Midbrain (tissue), 1 donor: ENCODE measurements at places on chromosomes 11 and 22.
A peak's percentile ranks its signal among the peaks of the same experiment; 100 is the strongest.

- DNase-seq, result no peak
Observed at GRCh38 chr11:130096823-130097222, 27.1 kb downstream of the APLP2 start.

DNA sequence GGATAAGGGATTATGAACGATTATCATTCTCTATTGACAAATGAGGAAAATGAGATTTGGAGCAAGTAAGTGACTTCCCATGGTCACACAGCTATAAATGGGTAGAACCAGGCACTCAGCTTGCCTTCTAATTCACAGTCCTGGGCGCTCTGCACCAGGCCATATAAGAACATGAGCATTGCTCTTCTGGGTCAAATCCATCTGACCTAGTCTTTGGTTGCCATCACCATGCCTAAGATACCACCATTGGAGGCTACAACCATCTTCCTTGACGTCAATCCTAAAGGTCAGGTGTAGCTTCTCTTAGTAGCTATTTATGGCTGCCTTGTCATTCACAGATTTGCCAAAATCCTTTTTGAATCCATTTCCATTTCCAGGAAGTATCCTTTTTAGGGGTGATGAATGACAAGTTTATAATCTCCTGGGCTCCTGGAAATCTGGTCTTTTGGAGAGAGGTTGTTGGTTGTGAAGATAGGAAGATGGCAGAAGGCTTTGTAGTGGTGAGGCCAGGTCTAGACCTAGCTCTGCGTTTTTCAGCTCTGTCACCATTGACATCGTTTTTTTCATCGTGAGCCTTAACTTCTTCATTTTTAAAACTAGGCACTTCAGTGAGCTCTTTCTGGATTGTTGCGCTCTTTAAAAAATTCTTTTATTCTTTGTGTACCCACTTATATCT, 11.1 kb downstream of the ZBTB16 start:
- DNase-seq, result no peak

GRCh38 chr11:61447601-61448551, 18.0 kb downstream of the SDHAF2 start:
- no peak for DNase-seq

DNA sequence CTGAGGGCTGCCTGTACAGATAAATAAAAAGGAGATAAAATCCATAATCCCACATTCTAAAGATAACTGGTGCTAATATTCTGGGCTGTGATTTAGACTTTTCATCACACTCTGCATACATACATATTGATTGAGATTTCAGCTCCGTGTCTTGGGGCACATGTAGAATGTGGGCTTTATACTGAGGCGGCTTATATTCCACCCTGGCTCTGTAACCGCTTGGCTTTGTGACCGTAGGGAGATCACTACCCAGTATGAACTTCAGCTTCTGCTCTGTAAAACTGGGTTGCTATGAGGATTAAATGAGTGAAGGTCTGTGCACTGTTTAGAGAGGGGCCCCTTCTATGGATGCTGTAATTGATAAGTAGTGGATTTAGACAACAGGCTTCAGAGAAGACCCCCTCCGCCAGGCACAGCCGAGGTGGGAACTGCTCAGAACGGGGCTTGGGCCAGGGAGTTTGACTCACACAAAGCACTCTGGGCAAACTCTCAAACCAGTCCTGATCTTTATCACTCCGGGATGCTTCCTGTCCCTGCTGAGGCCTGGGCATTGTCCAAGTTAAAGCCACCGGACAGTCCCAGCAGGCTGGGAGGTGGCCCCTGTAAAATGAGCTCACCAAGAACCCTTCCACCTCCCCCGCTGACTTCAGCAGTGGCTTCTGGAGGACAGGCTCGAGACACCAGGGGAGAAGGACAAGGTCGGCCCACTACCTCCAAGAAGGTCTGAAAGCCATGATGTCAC, 17.2 kb downstream of the KIAA1671 start:
- DNase-seq, result no peak

DNA sequence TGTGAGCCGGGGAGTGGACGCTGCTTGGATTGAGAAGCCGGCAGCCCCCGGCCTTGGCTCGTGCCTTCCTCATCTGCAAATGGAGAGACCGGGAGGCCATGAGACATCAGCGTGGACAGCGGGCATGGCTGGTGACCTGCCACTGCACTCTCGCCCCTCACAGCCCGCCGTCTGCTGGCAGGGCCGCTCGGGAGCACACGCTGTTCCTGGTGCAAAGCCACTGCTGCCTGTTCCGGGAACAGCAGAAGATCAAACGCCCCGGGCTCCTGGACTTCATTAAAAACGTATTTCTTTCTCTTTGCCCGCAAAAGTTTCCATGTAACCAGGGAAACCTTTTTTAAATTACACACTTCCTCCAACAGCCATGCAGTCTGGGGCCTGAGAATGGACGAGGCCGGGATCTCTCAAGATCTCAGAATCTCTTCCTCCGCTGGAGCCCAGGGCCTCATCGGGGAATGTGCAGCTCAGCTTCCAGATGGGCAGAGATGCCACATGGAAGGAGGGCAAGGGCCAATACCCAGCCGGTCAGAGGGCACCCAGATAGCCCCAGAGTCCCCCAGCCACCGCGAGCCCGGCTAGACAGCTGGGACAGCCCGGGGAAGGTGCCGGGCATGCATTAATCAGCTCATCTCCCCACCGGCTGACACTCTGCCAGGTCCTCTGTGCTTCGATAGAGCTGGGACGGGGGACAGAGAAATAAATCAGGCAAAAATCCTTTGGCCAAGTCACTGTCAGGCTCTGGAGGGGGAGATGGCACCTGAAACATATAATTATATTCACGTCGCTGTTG, 62.8 kb upstream of the PRR5 start:
- DNase-seq, result peak; percentile 36

DNA sequence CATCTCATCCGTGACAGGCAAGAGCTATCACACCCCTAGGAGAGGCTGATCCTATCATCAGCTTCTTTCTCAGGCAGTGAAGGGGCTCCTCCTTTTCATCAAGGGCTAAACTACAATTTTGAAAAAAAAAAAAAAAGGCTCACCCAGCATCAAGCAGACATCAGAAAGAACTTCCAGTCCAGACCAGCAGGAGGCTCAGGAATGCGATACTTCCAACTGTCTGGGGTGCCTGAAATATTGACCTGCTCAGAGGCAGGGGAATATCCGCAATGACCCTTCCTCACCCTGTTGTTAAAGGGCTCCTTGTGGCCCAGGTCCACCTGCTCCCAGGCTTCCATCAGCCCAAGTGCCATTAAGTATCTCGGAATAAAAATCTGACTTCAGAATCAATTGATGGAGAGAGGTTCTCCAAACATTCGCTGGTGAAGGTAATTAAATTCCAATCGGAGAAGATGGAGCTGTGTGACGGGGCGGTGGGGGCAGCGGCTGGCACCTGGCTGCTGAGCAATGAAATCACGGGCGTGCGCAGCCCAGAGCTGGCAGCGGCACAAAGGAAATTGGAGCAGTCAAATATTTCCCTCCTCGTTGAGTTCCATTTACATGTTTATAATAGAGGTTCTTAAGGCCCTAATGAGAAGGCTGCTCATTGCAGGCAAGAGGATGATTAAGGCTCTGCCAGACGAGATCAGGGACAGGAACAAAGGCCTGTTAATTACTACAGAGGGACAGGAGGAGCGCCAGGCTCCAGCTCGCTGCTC, 69.0 kb upstream of the THY1 start:
- no peak for DNase-seq

GRCh38 chr11:131724436-131724975, 354.1 kb downstream of the NTM start:
- no peak for DNase-seq

DNA sequence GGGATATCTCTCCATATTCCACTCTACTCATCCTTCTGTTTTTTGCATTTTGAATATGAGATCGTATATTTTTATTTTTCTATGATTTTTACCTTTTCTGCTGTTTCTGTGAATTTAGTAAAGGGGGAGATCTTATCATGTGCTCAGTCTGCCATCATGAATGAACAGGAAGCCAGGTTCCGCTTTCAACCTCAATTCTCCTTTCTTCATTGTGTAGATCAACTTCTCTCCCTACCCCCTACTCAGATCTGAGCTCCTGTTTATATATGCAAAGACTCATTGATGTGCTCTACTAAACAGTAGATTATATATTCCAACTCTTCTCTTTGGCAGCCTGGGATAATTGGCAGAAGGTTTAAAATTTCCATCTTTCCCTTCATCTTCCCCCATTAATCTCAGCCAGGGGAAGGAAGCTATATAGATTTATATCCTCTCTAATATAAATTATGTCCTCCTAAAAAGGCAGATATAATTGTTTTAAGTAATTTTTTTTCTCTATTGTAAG, 336.7 kb upstream of the PLET1 start:
- no peak for DNase-seq

- no peak for DNase-seq
Observed at GRCh38 chr11:120695939-120696338, 184.4 kb downstream of the GRIK4 start.

- no peak for DNase-seq
Observed at GRCh38 chr11:8138526-8138925, 30.3 kb downstream of the RIC3 start.

DNA sequence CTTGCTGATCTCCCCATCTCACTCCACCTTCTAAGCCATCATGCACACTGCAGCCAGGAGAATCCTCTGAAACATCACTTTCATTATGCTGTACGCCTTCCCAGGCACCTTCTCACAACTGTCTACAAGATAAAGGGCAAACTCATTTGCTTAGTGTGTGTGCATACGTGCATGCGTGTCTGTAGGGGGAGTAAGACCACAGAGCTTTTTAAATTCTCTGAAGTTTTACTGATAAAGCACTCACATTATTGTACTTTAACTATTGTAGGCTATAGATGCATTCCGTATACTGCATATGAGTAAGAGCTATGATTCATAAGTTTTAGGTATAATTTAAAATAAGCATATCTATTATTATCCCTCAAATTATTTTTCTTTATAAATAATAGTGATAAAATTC, 15.3 kb upstream of the ANKK1 start:
- DNase-seq, result no peak

- DNase-seq, result no peak
Observed at GRCh38 chr11:123608945-123609344, 45.5 kb downstream of the SCN3B start.

DNA sequence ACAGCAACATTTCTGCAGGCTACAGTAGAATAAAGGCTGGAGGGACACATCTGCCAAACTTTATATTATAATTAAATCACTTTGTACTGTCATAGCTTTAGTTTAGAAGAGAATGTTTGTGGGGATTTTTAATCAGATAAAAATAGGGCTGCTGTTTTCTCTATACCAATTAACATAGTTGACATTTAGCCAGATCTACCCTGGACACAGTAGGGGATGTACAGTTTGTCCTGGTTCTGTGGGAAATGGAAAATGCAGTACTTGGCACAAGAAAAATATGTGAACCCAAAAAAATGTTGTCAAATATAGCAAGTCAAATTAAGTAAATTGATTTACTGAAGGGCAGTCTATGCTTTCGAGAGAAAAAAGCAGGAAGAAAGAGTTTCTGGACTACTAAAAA, 20.8 kb upstream of the PICALM start:
- DNase-seq, result no peak

DNA sequence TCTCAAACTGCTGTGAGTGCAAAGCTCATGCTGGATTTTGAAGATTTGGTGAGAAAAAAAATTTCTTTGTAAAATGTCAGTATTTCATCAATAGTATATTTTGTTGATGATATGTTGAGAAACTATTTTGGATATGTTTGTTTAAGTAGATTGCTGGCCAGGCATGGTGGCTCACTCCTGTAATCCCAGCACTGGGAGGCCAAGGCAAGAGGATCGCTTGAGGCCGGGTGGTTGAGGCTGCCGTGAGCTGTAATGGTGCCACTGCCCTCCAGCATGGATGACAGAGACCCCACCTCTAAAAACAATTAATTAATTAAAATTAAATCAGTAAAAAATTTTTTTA, 6.9 kb upstream of the IFITM3 start:
- DNase-seq, result no peak

GRCh38 chr22:20807315-20807752, 33.4 kb downstream of the SERPIND1 start:
- DNase-seq, result no peak

DNA sequence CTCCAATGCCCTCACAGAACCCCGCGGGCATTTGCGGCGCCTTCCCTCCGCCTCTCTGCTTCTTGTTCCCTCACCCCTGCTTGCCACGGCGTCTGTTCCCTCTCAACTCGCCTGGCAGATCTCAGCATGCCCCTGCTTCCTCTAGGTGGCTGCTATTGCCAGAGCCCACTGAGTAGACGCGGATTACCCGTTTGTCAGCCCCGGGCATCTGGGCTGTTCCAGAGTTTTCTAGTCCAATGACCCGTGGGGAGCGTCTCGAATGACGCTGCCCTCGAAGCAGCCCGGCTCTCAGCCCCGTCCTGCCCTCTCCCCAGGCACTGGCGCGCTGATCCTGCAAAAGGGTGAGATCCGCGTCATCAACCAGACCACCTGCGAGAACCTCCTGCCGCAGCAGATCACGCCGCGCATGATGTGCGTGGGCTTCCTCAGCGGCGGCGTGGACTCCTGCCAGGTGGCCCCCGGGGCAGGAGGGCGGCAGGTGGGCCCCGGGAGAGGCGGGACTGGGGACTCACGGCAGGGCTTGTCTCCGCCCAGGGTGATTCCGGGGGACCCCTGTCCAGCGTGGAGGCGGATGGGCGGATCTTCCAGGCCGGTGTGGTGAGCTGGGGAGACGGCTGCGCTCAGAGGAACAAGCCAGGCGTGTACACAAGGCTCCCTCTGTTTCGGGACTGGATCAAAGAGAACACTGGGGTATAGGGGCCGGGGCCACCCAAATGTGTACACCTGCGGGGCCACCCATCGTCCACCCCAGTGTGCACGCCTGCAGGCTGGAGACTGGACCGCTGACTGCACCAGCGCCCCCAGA, 49.7 kb downstream of the ST14 start:
- DNase-seq, result no peak

DNA sequence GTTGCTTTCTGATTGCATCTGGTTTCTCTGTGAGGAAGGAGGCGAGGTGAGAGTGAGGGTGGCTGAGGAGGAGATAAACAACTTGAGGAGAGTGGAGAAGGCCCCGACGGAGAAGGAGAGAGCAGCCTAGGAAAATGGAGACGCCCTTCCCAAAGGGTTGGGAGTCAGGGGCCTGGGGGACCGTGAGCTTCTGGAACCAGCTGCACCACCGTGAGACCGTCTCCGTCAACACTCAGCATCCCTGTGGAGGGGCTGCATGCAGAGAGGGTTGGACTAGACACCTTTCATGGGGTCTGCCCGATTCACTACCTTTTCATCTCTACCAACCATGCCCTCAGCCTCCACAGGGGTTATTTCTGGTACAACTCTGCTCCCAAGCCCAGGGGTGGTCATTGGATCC, 13.3 kb upstream of the KMT5B start:
- DNase-seq, result no peak

DNA sequence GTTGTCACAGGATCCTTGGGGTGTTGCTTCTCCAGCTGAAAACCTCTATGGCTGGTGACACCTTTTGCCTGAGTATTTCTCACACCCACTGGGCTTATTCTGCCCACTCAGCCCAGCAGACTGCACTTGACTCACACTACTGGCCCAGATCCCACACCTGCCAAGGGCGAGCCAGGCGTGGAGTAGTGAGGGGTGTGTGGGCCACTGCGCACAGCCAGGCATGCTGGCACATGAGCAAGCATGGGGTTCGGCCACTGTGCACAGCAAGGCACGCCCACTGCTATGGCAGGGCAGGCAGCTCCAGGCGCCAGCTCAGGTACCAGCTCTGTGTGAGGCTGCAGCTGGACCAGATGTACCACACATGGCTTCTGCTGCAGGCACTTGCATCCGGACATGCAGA, 116.5 kb upstream of the MTNR1B start:
- DNase-seq, result no peak

- DNase-seq, result no peak
Observed at GRCh38 chr22:42996646-42997365, 18.1 kb downstream of the PACSIN2 start.

GRCh38 chr11:132685174-132685611, 847.1 kb downstream of the OPCML start:
- no peak for DNase-seq
